ENCODE measurements at places on chromosomes 7 and 10. TPM values are rescaled to one million over a fixed set of nuclear protein-coding genes. Genes with fewer than 3 reads are reported as not detected.
A peak's percentile ranks its signal among the peaks of the same experiment; 100 is the strongest.

Gene PTN
- total RNA-seq, result 0.07 TPM

Gene STK31
- total RNA-seq, result 1.6 TPM

Gene SYT15B
- total RNA-seq, result 0.06 TPM

GRCh38 chr7:113891828-113892227 lies 27.0 kb downstream of the PPP1R3A start:
- no peak for DNase-seq

DNA sequence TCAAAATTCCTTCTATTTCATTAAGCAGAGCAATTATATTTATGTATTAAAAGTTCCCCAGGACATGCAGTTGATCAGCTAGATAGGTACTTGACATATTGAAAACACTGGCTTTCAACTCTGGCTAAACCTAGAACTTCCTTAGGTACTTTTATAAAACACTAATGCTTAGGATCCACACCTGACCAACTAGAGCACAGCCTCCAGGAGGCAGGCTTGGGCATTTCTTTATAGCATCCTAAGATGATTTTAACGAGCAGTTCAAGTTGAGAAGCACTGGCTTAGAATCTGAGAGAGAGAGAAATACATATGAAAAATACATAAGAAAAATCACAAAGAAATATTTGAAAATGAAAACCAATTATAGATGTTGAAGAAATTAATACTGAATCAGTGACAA lies 20.8 kb downstream of the SLC26A5 start:
- DNase-seq, result peak; percentile 12

DNA sequence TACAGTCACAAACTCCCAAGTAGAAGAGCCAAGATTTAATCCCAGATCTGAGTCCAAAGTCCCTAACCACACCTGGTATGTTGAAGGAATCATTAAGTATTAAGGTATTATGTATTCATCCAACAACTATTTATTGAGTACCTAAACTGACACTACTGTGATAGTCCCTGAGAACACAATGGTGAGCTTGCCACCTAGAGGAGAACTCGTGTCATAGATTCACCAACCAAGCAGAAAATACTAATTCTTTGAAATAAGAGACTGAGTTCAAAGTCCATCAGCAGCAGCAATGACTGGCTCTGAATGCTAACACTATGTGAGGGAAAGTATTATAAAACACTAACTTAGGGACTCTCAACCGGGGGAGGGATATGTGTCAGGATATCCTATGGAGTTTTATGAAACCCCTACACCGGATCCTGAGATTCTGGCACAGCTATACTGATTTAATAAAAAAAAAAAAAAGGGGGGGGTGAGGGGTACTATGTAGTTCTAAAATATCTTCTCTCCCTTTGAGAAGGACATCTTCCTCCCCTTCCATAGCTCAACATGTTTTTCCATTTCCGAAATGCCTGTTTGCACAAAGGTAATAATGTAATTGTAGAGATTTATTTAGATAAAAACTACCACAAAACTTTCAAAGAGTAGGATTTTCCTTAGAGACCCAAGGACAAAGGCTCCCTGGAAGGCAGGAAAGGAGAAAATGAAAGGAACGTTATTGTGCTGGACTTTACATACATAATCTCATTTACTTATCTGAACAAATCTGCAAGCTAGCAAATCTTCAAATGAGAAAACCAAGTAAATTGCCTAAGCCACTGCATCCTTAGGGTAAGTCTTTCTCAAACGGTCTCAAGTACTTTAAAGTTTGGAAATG lies 1.6 kb downstream of the NCOA4 start:
- peak; percentile 74 for DNase-seq

DNA sequence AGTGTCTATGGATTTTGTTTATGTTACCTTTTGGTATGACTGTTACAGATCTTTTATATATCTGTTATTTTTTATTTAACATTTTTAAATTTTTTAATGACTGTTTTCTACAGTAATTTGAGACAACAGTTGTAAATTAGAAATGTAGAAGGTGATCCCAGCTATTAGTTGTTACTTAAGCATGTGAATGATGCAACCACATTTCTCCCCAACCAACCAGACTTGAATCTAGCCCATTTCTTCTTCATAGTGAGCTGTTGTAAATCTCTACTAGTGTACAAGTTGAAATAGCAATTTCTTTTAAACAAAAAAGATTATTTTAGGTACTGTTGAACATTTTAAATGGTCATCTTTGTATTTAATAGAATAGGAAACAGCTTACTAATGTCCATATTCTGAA lies 18.0 kb downstream of the TMEM106B start:
- DNase-seq, result no peak

DNA sequence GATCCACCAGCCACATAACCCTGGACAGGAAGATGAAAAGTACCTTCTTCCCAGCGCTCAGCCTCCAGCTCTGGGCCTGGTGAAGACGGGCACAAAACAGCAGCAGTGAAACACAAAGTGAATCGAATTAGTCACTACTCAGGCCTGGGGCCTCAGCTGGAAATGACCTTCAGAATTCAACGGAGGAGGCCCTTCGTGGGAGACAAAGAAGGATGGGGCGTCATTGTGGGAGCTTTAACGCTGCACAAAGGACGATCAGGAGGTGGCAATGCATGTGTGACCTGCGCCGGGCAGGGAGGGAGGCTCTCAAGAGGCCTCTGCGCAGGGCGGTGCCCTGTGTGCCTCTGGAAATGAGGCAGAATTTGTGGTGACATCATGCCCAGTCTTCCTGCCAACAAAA lies 161.9 kb downstream of the DNAJB6 start:
- DNase-seq, result no peak

Gene ANXA8L1
- total RNA-seq, result not detected

DNA sequence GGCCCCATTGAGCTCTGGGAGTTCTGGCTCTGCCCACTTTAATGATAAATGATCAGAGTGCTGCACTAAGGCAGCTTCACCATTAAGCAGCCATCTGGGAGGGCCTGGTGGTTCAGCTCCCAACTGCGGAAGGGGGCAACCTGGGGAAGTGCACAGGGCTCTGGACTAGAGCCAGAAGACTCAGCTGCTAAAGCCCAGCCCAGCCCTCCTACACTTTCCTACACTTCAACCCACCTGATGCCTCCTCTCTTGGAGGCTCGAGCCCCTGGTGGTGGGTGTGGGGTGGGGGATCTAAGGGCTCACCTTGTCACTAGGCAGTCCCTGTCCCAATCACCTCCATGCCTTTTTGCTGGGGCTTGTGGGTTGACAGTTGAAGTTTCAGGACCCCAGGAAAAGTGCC lies 60.6 kb upstream of the ANTXRL start:
- no peak for DNase-seq

DNA sequence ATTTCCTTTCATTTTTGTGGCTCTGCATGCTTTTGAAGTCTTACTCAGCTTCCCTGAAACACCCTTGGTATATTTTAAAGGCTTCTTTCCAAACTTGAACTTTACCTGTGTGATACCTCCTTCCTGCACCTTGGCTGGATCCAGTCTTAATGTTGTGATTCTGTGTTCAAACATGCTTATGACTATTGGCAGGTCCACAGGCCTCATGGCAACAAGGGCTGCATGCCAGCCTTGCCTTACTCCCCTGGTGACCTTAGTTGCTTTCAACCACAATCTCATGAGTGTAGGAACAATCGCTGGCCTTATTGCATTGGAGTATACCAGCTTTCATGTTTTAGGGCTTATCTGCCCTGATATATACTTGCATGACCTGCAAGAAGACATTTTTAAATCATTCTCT lies 238.7 kb downstream of the KIF20B start:
- DNase-seq, result no peak

GRCh38 chr10:45034301-45034700 lies 33.6 kb downstream of the ZNF22 start:
- no peak for DNase-seq

- DNase-seq, result no peak
Observed at GRCh38 chr10:120557311-120557710, 100.3 kb downstream of the PLPP4 start.

Gene NPC1L1
- 0.04 TPM for total RNA-seq

Gene EGFR
- total RNA-seq, result 64.6 TPM

Gene PAX4
- not detected for total RNA-seq

Gene SFTPD
- total RNA-seq, result not detected

DNA sequence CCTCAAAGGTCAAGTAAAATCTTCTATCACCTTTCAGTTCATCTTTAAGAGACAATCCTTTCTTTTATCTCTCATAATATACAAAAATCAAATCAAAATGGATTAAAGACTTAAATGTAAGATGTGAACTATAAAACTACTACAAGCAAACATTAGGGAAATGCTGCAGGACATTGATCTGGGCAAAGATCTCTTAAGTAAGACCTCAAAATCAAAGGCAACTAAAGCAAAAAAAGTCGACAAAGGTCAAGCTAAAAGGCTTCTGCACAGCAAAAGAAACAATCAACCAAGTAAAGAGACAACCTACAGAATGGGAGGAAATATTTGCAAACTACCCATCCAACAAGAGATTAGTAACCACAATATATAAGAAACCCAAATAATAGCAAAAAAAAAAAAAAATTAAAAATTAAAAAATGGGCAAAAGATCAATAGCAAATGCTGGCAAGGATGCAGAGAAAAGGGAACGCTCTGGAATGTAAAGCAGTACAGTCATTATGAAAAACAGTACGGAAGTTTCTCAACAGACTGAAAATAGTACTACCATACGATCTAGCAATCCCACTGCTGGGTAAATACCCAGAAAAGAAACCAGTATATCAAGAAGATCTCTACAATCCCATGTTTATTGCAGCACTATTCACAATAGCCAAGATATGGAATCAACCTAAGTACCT lies 41.7 kb downstream of the TNPO3 start:
- no peak for DNase-seq

Gene THNSL1
- 2.7 TPM for total RNA-seq

DNA sequence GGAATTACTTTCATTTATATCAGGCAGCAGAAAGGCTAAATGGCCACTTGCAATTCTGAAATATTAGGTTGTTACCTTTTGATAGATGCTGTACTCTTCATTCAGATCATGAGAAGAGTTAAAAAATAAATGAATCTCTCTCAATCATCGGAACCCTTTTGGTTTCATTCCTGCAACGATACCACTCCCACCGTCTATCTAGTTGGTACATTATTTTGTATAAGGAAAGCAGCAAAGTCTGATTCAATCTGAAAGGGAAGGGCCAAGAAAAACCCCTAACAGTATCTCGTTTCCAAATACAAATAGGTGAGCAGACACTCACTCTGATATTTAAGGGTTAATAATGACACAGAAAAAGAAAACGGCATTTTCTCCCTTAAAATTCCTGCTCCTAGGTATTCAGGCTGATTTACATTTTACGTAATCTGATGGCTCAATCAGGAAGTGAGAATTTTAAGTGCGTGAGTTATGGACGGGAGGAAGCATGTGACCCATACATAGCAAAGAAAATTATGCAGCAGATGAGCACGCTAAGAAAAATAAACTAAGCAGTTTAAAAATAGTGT lies 209.4 kb upstream of the KLF14 start:
- peak; percentile 69 for DNase-seq

Gene ZCCHC24
- total RNA-seq, result 40.7 TPM

Gene CHST3
- 17.0 TPM for total RNA-seq

Gene RBP3
- not detected for total RNA-seq

Gene EPO
- not detected for total RNA-seq

Gene PDZD7
- total RNA-seq, result 2.8 TPM

GRCh38 chr7:141515941-141516340 lies 35.3 kb upstream of the AGK start:
- DNase-seq, result no peak

DNA sequence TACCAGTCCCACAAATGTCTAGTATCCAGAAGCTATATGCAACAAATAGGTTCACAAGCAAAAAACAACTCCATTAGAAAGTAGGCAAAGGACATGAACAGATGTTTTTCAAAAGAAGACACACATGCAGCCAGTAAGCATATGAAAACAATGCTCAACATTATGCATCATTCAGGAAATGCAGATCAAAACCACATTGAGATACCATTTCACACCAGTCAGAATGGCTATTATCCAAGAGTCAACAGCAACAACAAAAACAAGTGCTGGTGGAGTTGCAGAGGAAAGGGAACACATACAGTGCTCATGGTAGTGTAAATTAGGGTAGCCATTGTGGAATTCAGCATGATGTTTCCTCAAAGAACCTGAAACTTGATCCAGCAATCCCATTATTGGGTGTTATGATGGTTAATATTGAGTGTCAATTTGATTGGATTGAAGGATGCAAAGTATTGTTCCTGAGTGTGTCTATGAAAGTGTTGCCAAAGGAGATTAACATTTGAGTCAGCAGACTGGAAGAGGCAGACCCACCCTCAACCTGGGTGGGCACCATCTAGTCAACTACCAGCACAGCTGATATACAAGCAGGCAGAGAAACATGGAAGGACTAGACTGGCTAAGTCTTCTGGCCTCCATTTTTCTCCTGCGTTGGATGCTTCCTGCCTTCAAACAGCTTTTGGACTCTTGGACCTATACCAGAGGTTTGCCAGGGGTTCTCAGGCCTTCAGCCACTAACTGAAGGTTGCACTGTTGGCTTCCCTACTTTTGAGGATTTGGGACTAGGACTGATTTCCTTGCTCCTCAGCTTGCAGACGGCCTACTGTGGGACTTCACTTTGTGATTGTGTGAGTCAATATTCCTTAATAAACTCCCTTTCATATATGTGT lies 218.4 kb upstream of the SEMA3D start:
- no peak for DNase-seq

Gene FRAT1
- total RNA-seq, result 4.1 TPM

Gene HMX2
- total RNA-seq, result not detected

- DNase-seq, result peak; percentile 100
Observed at GRCh38 chr10:80163741-80164341, 31.3 kb downstream of the PLAC9 start.
